ENCODE measurements at places on chromosomes 12 and 14.

DNA sequence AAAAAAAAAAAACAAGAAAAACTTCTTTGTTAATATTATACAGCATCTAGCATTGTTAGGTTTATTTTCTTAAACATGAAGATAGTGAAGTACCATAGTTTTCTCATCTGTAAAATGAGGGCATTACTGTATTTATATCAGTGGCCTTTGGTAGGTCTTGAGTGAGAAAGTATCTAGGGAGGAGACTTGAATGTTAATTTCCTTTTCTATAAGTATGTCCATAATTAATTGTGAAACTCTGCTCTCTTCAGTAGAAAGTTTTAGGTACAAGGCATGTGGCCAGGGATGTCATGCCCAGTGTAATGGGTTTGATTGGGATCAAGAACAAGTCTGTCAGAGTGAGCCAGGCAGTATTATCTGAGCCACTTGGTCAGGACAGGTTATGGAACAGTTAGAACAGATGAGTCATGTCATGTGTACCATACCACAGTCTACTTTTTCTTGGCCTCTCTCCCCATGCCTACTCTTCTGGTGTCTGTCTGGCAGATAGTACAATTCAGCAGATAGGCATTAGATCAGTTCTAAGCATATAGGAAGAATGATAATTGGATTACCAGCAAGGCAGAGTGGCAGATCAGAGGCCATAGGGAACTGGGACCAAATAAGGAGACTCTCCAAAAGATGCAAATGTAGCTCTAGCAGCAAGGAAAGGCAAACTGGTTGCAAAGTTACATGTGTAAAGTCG, 30.4 kb downstream of the FBXO34 start:
- no peak for DNase-seq

DNA sequence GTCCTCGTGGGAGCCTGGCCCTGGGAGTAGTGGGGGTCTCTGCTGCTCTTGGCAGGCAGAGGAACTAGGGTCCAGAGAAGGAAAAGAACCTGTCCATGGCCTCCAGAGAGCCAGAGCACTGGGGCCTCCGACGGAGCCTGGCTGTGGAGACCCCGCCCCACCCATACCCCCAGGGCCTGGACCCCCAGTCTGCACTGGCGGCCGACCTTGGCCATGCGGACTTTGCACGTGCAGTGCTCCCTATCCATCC, 1.1 kb downstream of the BEGAIN start:
- DNase-seq, result no peak

DNA sequence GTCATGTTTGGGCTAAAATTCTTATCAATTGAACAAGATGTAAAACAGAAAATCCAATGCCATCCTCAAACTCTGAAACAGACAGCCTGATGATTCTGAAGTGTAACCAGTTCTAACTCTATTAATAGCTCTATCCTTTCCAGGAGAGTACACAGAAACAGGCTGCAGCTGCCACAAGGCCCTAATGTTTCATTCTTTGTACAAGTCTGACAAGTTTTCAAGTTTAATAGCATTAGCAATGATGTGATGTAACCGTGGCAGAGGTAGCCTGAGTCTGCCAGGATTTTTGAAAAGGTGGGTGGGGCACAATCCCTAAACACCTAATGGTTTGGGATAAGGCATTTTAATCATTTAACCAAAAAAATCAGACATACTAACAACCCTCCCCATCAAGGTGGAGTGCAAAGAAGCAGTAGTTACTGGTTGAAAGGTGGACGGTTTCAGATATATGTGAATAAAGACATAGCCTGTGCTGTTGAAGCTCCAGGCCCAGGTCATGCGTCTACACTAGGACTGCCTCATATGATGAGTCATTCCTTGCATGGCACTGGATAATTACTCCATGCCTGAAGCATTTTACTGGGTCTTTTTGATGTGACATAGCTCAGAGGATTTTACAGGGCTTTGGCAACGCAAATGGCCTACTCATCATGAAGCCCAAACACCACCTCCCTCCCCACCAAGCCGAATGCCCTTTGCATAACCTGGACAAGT, 145.1 kb upstream of the GRIP1 start:
- no peak for DNase-seq

DNA sequence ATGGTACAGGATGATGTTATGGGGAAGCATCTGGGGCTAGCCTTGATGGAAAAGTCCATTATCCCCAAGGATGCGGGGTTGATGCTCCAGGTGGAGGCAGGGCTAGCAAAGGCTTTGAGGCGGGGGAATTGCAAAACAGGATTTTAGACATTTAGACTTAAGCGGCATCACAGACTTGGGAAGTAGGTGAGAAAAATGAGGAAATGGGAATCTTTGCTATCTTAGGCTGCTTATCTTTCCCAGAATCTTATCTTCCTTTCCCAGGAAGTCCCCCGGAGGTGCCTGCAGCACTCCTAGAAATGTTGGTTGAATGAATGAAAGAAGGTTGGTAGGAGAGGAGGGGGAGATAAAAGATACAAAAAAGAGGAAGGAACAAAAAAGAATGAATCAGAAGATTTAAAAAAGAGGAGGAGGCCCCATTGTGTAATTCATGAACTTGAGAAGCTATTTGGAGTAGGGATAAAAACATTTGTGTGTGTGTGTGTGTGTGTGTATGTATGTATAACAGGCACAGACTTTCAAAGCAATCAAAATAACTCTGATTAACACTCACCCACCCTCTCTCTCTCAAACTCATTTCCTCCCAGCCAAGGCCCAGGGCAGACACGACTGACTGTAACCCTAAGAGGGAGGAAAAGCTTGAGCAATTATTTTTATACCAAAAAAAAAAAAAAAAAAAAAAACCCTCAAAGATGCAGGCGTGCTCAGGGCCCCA, 62.5 kb upstream of the TBX3 start:
- no peak for DNase-seq

- DNase-seq, result no peak
Measured at GRCh38 chr14:99874306-99874705, 81.1 kb downstream of the EML1 start.

- DNase-seq, result no peak
Measured at GRCh38 chr14:63962906-63963305, 110.1 kb downstream of the SYNE2 start.

GRCh38 chr12:1161197-1161596, 170.2 kb downstream of the ERC1 start:
- DNase-seq, result no peak

DNA sequence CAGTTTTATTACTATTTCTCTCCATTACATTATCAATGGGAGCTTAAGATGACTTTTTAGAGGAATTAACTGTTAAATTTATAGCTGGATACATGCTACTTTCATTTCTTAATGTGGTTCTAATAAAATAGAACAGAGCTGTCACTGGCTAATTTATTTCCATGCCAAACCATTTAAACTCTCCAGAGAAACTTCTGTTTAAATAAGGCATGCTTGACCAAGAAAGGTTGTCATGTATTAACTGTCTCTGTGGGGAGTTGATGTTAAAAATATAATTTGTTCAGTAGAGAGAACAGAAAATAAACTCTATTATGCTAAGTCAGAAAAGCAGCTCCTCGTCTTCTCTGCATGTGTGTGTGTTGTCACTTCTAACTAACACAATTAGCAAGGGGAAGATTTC, 447.4 kb downstream of the SLC16A7 start:
- no peak for DNase-seq

DNA sequence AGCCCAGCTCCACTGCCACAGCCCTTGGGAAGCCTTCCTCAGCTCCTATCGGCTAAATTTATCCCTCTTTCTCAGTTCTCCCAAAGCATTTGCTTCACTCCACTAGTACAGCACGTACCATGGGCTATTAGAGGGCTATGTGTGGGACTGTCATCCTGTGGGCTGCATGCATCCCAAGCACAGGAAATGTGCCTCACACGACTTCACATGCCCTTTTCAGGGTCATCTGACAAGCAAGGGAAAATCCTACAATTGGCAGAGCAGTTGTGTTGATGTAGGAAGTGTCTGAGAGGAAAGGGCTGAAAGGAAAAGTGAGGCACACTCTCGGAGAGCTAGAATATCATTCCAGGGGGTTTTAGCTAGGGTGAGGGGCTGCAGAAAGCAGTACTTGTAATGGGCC, 47.6 kb downstream of the NINJ2 start:
- DNase-seq, result no peak

GRCh38 chr12:38508246-38508645, 191.7 kb downstream of the ALG10B start:
- DNase-seq, result no peak

DNA sequence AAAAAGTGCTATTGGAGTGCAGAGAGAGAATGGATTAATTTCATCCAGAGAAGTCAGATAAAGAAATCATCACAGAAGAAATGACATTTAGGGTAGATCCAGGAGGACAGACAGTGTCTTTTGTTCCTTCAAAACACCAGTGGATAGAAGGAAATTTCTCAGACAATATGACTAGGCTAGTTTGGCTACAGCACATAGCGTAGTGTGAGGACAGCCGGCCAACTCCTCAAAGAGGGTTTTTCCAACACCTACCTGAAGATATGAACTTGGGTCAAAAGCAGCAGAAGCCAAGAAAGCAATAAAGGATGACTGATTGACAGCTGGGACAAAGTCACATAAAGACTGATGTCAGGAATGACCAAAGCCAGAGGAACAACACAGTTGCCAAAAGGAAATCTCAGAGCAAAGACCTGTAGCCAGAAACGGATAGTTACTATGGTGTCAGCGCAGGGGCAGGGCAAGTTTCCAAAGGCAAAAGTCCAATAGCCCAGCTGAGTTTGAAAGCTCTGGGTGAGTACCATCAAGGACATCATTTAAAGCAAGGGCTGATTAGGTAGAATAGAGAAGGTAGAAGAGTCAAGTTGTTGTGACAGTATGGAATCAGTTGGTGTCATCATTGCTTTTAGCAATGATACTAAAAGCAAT, 58.7 kb upstream of the PDE3A start:
- no peak for DNase-seq

DNA sequence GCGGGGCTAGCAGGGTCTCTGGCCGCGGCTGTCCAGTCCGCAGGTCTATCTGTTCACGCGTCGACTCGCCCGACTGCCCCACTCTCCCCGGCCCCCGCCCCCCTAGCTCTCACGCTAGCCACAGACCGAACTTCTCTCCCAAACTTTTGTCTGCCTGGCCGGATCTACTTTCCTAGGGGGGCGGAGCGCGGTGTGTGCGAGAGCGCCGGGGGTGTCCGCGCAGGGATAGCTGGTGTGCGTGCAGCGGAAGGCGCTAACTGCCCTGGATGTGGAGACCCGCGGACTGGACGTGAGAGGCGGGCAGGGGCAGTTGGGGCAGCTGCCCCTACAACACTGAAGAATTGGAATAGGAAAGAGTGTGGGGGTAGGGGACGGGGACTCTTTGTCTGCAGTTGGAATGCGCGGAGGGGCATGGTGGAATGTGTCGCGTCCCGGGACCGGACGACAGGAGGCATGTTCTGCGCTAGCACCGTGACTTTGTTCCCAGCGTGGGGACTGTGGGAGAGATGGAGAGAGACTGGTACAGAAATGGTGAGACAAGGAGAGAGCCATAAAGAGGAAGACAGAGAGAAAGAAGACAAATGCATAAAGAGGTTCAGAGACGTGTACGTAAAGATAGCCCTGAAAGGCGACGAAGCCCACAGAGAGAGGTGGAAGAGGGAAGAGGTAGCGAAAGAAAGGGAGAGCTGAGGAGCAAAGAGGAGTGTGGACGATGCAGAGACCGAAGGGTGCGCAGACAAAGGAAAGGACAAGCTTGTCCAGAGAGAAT, at the start of gene AJUBA:
Gene AJUBA, minus strand, starts transcription at position 75 of the 769 bp plus-strand sequence. CDS start 285 bp downstream, outside the sequence.
- DNase-seq, result peak; percentile 94
